ENCODE measurements at places on chromosomes 4 and X.

DNA sequence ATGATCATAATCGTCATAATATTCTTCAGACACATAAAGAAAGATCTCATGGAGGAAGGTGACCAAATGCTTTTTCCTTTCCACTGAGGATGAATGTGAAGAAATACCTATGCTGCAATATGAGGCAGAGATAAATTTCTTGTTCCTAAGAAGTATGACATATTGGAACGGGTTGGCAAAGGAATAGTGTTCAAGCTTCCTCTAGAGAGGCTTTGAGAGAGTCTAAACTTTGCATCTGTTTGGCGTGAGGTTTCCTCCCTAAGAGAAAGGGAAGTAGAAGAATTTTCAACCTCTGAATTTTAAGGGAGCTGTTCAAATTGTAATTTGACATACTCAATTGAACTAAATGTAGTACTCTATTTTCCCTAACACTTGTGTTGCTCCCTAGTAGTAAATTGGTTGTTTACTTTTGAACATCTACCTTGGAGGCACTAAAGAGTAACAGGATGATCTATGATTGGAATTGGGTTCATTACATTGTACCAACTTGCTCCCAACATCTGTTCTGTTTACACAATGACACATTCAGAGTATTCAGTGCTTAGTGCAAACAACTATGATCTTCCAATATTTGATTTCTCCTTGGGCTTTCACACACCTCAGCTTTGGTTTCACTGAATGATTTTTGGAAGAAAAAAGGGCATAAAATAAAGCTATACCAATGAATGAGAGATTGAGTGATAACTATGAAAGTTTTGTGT, 122.0 kb downstream of the CORIN start:
- no peak for DNase-seq

DNA sequence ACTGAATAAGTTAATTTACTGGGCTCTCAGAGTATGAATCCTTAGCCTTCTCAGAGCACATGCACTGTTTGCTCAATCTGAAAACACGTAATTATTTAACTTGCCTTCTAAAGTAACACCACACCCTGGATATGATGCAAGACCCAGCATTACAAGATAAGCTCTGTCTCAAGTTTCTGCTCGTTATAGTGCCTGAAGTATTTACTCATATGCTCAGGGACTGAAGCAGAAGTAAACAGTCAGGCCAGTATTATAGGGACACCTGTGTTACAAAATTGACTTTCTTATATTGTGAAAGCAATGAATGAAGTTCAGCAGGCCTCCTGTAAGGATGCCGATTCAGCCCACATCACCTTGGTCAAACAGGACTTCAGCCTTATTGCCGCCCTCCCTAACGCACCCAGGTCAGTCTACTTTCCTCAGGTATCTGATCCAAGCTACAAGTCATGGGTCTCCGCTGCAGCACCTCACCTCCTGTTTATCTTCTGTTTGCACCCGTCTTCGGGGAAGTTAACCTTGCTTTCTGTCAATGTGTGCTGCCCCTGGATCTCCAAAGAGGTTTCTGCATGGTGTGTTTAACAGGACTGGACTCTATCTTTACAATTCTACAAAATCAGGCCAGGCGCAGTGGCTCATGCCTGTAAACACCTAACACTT, 42.8 kb upstream of the KLF3 start:
- DNase-seq, result no peak

DNA sequence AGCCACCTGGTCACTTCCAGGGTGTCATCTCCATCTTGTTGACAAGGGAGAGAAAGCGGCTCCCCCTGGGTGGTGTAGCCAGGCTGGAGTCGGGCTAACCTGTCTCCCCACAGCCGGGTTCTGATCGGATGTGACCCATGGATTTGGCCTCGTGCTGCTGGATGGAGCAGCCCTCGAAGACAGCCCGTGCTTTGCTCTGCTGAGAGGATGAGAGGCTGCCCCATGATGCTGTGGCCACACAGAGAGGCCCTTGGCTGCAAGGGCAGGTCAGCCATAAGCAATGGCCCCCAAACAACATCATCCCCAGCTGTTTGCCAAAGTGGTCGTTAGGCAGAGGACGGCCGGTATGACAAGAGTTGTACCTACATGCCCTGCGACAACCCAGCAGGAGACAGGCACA, 106.6 kb downstream of the HMX1 start:
- DNase-seq, result no peak

GRCh38 chr4:144970597-144970996, 127.4 kb downstream of the ANAPC10 start:
- DNase-seq, result no peak

DNA sequence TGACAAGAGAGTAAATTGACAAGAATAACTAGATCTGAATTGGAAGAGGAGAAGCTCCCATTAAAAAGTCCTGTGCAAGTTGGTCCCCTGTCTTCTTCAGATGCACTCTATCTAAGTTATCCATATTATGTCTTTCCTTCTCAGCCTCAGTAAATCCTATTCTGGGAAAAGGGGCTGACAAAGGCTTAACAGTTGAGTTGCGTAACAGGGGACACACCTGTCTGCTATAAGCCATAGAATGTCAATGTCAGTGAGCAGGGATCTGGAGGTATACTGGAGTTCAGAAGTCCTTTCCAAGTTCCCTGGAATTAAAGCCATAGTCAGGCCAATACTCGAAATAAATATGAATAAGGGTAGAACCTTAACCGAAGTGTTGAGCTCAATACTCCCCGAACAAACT, 26.3 kb upstream of the TNIP3 start:
- no peak for DNase-seq

- no peak for DNase-seq
Measured at GRCh38 chr4:176186067-176186466, 9.3 kb downstream of the SPATA4 start.

GRCh38 chr4:3352941-3353594, 60.2 kb downstream of the RGS12 start:
- DNase-seq, result no peak

GRCh38 chr4:77880784-77881183, 18.2 kb downstream of the MRPL1 start:
- DNase-seq, result no peak

DNA sequence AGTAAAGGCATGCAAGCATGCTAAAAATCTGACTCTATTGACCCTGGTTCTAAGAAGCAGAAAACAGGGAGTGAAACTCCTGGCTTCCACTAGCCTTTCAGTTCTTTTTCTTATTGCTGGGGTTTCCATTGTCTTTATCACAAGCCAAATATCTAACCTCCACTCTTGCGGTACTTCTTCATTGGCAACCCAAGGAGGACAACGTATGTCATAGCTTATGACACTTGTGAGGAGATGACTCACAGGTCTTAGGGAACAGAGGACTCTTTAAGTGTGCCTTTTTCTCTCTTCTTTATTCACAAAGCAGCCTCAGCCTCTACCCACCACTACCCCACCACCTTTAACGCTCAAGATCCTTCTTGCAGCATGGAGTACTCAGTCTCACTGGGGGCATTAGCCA, 124.2 kb downstream of the GUCY2F start:
- DNase-seq, result no peak

- DNase-seq, result no peak
Measured at GRCh38 chrX:9724711-9725110, 40.9 kb downstream of the GPR143 start.

GRCh38 chr4:150664935-150665334, 83.0 kb downstream of the MAB21L2 start:
- no peak for DNase-seq

- no peak for DNase-seq
Measured at GRCh38 chr4:68319040-68319439, 30.9 kb downstream of the YTHDC1 start.

DNA sequence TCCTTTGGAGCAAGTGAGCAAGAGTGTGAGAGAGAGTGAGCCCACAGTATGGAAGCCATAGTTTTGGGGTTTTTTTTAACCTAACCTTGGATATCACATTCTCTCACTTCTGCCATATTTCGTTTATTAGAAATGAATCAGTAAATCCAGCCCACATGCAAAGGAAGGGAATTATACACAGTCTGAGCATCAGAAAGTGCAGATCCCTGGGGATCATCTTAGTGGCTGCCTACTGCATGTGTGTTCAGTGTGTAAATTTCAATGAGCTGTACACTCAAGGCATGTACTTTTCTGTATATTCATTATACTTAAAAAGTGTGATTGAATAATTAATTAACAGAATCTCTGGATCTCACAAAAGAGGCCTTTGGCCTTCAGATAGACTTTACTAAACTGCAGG, 133.8 kb upstream of the PRPS2 start:
- DNase-seq, result no peak

DNA sequence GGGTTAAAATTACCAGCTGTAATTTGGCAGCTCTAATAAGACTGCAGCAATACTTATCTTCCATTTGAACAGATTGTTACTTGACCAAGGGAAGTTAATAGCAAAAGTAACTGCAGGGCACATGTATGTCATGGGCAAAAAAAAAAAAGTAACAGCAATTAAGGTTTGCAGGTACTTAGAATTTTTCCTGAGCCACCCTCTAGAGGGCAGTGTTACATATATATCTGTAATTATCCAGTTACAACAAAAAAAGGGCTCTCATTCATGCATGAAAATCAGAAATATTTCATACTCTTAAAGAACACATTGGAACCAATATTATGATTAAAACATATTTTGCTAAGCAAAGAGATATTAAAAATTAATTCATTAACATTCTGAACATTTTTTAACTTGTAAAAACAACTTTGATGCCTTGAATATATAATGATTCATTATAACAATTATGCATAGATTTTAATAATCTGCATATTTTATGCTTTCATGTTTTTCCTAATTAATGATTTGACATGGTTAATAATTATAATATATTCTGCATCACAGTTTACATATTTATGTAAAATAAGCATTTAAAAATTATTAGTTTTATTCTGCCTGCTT, 25.1 kb downstream of the XIAP start:
- no peak for DNase-seq

DNA sequence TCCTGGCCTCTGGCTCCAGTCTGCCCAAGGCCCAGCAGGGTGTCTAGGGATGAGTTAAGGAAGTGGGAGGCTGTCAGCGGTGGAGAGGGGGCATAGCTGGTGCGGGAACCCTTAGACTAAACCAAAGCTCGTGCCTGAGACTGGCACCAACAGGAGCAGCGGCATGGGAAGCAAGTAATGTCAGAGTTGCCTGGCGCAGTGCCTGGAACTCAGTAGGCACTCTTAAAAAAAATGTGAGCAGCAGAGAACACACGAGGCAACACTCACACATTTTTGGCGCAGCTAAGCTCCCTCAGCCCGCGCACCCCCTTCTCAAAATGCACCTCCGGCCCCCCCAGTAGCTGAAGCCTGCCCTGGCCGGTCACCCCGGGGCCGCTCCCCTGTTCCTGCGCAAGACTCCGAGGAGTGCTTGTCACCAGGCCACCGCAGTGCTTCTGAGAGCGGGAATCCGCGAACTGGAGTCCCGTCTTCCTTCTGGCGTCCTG, 583 bp downstream of the GABRE start:
- no peak for DNase-seq

DNA sequence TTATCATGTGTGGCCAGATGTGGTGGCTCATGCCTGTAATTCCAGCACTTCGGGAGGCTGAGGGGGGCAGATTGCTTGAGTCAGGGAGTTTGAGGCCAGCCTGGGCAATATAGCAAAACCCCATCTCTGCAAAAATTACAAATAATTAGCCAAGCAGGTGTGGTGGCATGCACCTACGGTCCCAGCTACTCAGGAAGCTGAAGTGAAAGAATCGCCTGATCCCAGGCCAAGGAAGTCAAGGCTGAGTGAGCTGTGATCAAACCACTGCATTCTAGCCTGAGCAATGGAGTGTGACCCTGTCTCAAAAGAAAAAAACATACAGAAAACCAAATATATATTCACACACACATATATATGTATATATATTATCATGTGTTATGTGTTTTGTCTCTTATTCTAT, 15.0 kb downstream of the APELA start:
- DNase-seq, result no peak

GRCh38 chr4:48129307-48130014, 4.6 kb downstream of the TXK start:
- peak; percentile 15 for DNase-seq

- DNase-seq, result no peak
Measured at GRCh38 chrX:135512508-135513129, 7.8 kb upstream of the INTS6L start.

GRCh38 chr4:163693211-163693610, 198.7 kb downstream of the TMA16 start:
- DNase-seq, result no peak

- DNase-seq, result peak; percentile 30
Measured at GRCh38 chrX:1582686-1583437, 8.5 kb upstream of the AKAP17A start.

DNA sequence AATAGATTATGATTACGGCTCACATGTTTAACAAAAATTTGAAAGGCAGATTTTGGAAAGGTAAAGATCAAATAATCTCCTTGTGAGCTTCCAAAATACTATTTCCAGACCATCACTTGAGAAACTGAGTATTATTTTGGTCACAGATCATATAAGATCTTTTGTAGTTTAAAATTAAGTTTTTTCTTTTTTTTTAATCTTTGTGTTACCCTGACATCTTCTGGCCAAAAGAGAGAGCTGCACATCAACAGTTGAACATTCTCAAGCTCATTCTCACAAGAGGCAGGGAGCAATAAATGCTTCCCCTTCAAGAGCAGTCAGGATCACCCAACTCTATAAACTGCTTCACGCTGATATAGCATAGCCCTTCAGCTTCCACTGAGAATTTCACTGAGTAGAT, 15.9 kb downstream of the TMEM192 start:
- DNase-seq, result no peak

GRCh38 chrX:68508799-68509198, 9.9 kb downstream of the YIPF6 start:
- DNase-seq, result no peak

- DNase-seq, result no peak
Measured at GRCh38 chr4:88831031-88831430, 133.4 kb upstream of the NAP1L5 start.

- DNase-seq, result no peak
Measured at GRCh38 chr4:118282692-118283091, 70.1 kb downstream of the PRSS12 start.

DNA sequence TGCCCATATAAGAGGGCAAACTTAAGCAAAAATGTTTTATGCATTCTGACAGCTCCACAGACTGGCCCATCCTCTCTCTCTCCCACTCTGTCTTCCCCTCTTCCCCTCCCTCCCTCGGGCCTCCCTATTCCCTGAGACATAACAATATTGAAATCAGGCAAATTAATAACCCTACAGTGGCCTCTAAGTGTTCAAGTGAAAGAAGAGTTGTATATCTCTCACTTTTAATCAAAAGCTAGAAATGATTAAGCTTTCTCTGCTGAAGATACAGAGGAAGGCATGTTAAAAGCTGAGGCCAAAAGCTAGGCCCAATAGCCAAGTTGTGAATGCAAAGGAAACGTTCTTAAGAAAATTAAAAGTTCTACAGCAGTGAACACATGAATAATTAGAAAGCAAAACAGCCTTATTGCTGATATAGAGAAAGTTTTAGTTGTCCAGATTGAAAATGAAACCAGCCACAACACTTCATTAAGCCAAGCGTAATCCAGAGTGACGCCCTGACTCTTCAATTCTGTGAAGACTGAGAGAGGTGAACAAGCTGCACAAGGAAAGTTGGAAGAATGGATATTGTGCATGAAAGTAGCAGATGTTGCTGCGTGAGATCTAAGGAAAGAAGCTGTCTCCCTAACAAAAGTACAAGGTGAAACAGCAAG, 54.9 kb downstream of the USO1 start:
- no peak for DNase-seq

- no peak for DNase-seq
Measured at GRCh38 chr4:60396341-60397049, 803.6 kb upstream of the ADGRL3 start.

All from stimulated activated CD4-positive, alpha-beta T cell treated with anti-CD3 and anti-CD28 coated beads, Interleukin-15, amount 100 ng/mL, for 1 hour (primary cell).